ENCODE measurements at places on chromosomes 1 and 21.

DNA sequence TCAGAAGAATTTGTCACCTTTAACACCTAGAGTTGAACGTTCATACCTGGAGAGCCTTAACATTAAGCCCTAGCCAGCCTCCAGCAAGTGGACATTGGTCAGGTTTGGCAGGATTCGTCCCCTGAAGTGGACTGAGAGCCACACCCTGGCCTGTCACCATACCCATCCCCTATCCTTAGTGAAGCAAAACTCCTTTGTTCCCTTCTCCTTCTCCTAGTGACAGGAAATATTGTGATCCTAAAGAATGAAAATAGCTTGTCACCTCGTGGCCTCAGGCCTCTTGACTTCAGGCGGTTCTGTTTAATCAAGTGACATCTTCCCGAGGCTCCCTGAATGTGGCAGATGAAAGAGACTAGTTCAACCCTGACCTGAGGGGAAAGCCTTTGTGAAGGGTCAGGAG lies 52.3 kb downstream of the UBE4B start:
- no peak overlapping the region for H3K27ac ChIP-seq

GRCh38 chr1:199279872-199280645 lies 641.2 kb downstream of the PTPRC start:
- DNase-seq = no peak
- no peak overlapping the region for H3K4me3 ChIP-seq
- H3K27me3 ChIP-seq = no peaks in the 10 kb centered on the region
- no peak overlapping the region for H3K27ac ChIP-seq

DNA sequence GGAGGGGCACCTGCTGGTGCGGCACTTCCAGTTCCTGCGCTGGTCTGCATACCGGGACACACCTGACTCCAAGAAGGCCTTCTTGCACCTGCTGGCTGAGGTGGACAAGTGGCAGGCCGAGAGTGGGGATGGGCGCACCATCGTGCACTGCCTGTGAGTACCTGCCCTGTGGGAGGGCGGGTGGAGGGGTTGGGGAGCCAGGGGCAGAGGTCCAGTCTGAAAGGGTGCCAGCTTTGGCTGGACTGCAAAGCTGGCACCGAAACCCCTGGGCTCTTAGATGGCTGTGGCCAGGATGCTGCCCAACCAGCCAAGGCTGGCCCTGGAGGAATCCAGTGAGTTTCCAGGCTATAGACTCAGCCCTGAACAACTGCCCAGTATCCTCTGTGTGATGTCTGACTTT lies 87.3 kb downstream of the PTPRU start:
- no peaks in the 10 kb centered on the region for H3K36me3 ChIP-seq
- DNase-seq = no peak
- H3K27me3 ChIP-seq = peaks cover 13% of the 10 kb centered on the region
- no peaks in the 10 kb centered on the region for H3K4me1 ChIP-seq
- no peak overlapping the region for H3K4me3 ChIP-seq

DNA sequence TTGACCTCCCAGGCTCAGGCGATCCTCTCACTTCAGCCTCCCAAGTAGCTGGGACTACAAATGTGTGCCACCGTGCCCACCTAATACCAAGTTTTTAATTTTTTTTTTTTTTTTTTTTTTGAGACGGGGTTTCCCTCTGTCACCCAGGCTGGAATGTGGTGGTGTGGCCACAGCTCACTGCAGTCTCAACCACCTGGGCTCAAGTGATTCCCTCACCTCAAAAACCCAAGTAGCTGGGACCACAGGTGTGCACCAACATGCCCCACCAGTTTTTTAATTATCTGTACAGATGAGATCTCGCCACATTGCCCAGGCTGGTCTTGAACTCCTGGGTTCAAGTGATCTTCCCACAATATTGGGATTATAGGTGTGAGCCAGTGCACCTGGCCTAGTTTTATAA lies 22.7 kb downstream of the PTP4A2 start:
- H3K36me3 ChIP-seq = no peaks in the 10 kb centered on the region
- no peak for DNase-seq

- no peaks in the 10 kb centered on the region for H3K36me3 ChIP-seq
- H3K27ac ChIP-seq = no peak overlapping the region
- H3K27me3 ChIP-seq = peaks cover 22% of the 10 kb centered on the region
- H3K4me3 ChIP-seq = no peak overlapping the region
Observed at GRCh38 chr21:42676808-42677207, 23.4 kb downstream of the PDE9A start.

DNA sequence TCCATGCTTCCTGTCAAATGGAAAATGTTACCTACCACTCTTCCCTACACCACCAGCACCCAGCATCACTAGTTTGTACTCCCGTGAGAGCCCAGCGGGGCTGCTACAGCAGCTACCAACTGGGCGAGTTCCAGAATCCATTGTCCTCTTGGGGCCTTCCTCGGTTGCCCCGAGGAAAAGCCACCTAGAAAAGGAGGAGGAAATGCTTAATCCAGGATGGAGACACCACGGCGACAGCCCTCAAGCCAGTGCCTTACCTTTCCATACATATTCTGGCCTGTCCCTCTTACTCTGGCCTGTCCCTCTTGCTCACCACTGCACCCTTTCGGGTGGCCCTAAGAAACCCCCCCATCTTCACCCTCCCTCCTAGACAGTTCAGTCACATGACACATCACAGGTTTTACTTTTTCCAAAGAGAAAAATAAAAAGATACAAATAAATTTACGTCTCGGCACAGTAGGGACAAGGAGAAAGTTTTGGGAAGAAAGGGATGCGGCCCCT lies 478 bp downstream of the RIT1 start:
- H3K4me3 ChIP-seq = peak overlapping the region; percentile 77
- H3K27ac ChIP-seq = peak overlapping the region; percentile 78
- no peak for DNase-seq
- H3K4me1 ChIP-seq = peaks cover 24% of the 10 kb centered on the region
- H3K27me3 ChIP-seq = no peaks in the 10 kb centered on the region
- peaks cover 2% of the 10 kb centered on the region for H3K36me3 ChIP-seq

DNA sequence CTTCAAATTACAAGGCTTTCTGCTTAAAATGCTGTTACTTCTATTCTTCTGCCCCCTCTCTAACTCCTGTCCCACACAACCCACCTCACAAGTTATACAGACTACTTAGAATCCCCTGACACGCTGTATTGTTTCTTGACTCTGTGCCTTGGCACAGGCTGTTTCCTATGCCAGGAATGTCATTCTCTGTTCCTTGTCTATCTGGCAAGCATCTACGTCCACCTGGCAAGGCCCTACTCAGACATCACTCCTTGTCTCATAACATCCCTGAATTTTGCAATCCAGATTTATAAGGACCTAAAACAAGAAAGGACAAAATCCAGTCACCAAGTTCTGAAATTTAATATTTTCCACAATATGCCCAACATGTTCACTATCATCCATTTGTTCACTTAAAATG lies 182.0 kb upstream of the CHRM3 start:
- no peak overlapping the region for H3K27ac ChIP-seq
- no peak overlapping the region for H3K4me3 ChIP-seq
- H3K27me3 ChIP-seq = no peaks in the 10 kb centered on the region
- no peak for DNase-seq

GRCh38 chr1:79037085-79037484 lies 30.6 kb upstream of the ADGRL4 start:
- no peak for DNase-seq
- no peaks in the 10 kb centered on the region for H3K36me3 ChIP-seq
- H3K4me3 ChIP-seq = no peak overlapping the region
- no peaks in the 10 kb centered on the region for H3K4me1 ChIP-seq
